ENCODE measurements at places on chromosomes 2 and 18. TPM values are rescaled to one million over a fixed set of nuclear protein-coding genes. Genes with fewer than 3 reads are reported as not detected.

SLC23A3 gene
- 5.2 TPM for total RNA-seq

SKOR2 gene
- total RNA-seq: not detected

MYCN gene
- 3.6 TPM for total RNA-seq

LTBP1 gene
- 107 TPM for total RNA-seq

KCNJ3 gene
- not detected for total RNA-seq
